Activated CD4-positive, CD25-positive, alpha-beta regulatory T cell treated with anti-CD3 and anti-CD28 coated beads, Interleukin-2, amount 50 U/mL, for 72 hours (primary cell): ENCODE measurements at places on chromosomes 3 and 15.
A peak's percentile ranks its signal among the peaks of the same experiment; 100 is the strongest.

DNA sequence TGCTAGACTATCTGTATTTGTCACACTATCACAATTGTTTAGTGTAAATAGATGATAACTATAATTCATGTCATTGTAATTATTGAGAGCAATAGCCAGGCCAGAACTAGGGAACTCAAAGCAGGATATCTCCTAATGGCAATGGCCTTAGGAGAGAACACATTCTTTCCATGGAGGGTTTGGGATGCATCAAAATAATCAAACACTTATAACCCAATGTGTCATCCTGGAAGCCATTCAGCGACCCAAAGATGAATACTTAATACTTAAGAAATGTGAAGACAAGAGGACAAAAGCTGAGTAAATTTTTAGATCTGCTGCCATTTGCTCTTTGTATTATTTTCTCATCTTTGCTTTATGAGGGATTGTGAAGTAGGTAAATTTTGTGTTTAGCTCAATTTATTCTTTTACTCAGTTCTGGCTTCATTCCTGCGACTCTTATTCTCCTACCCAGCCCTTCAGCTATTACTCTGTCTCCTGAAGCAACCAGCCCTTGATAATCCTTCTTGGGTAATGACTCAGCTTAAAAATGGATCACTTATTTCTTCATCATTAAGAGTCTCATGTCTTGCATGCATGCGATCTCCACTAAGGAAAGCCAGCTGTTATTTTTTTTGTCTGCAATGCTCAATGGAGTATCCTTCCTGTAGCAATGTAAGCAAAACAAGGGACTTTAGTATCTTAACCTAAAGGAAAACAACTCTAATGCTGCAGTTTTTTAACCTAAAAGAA is 2.0 kb downstream of the OR4F15 start:
- DNase-seq = no peak

DNA sequence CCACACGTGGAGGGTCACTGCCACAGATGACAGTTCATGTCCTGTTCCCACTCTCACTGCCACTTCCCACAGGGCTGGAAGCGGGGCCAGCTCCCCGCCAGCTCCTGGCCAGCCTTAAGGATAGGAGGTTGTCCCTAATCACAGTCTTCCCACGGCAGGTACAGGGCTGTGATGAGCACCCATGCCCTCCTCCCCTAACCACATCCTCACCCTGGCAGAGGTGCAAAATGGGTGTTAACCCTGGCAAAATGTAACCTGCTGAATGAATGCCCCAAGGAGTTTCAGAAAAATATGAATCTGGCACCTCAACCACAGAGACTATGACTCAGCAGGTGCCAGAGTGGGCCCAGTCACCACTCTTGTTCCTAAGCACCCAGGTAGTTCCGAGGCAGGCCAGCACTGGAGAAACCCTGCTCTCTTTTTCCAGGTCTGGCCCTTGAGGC is 185.1 kb upstream of the TPM1 start:
- no peak for DNase-seq

DNA sequence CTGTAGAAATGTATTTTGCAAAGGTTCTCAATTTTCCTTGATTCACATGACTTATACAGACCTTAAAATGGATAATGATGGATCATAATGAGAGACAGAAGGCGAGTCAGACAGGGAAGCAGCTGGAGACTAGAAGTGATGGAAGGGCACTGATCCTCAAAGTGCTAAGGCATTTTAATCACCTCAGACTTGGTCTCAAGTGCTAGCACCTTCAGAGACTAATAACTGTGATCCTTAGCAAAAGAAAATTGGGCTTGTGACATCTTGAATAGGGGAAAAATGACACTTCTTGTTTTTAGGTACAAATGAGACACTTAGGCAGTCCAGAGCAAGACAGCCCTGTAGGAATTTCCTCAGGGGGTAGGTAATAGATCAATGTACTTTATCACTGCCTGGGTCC is 1011.7 kb downstream of the SQOR start:
- no peak for DNase-seq

DNA sequence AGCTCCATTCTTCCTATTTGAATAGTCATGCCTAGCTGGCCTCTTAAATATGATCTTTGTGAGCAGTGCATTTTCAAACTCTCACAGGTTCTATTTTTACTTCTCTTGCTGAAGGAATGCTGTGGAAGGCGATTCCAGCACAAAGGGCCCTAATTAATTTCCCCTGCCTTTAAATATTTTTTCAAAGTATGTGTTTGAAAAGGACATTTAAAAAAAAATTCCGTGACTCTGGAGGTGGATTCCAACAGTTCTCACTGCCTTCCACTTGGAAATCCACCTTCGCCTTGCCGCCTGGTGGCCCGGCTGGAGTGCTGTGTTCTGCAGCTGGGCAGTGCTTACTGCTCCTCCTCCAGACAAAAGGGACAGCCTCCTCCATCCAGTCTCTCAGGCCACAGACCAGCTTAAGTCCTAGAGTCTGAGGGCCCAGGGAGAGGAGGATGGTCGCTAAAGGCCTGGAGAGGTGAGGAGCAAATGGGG is 61.5 kb upstream of the CORO2B start:
- no peak for DNase-seq

DNA sequence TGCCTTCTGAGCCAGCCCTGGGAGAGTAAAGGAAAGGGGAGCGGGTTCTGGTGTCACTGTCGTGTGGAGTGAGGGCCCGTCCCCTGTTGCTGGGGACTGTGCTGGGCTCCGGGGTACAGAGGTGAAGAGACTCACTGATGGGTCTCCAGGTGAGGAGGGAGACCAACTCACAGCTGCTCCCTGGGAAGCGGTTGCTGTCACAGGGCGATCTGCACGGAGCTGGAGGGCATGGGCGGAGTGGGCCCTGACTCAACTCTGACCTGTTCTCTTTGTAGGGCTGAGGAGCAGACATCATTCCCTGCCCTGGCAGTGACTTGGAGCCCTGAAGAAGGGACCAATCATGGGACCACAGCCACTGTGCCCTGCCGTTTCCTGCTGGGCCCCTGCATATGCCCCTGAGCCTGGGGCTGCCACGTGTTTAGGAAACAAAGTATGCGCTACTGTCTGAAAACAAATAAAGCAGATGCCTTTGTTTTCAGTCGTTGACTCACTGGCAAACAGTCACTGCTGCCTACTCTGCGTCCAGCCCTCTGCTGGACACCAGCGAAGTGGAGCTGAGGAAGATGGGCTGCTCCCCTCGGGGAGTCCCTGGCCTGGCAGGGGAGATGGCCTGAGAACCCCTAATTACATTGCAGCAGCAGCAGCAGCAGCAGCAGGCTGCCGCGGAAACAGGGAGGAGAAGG is 22.9 kb upstream of the PLXNA1 start:
- DNase-seq = no peak

DNA sequence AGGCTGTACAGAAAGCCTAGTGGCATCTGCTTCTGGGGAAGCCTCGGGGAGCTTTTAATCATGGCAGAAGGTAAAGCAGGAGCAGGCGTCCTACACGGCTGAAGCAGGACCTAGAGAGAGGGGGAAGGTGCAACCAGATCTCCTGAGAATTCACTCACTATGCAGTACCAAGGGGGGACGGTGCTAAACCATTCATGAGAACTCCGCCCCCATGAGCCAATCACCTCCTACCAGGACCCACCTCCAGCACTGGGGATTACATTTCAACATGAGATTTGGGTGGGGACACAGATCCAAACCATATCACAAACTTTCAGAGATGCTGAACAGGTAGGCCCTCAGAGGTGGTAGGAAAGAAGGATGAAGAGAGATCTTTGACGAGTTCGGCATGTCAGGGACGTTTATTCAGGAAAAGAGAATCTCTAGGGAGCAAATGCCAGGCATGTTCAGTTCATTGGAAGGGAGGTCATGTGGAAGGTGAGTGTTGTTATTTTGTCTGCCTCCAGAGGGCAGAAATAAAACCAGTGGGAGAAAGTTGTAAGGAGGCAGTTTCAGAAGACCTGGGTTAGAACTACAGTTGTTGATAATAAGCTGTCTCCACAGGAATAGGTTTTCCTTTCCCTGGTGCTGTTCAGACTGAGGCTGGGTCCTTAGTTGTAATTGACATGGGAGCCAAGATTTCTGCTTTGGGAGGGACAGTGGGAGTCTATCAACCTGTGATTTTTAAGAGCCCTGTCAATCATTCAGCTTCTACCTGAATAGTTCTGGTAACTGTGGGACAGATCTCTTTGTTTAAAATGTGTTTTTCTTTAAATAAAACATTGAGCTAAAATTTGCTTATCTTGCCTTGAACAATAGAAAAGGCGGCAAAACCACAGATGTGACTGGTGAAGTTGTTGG is 4.3 kb upstream of the FNDC3B start:
- no peak for DNase-seq

GRCh38 chr15:45868109-45868691 is 233.4 kb downstream of the SQOR start:
- no peak for DNase-seq

DNA sequence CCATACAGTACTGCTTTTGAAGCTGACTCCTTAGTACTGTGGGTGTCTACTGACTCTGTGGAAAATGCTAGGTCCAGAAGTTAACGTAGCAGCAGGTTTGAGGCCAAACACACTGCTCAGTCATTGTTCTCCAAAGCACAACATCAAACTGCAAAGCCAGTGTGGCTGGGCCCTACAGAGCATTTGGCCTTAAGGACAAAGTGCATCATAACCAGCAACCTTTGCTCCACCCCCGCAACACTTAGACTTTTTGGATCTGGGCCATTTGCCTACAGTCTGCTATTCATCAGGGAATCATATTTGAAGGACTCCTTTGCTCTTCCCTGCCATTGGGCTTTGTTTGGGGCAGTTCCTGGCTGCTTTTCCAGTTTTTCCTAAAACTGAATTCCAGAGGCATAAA is 43.1 kb upstream of the ARL6 start:
- no peak for DNase-seq

- DNase-seq = no peak
Observed at GRCh38 chr15:41483519-41483918, 10.2 kb upstream of the ITPKA start.

GRCh38 chr3:10198761-10199649 is 34.3 kb downstream of the IRAK2 start:
- DNase-seq = peak; percentile 60

- DNase-seq = no peak
Observed at GRCh38 chr15:59587085-59587826, 24.3 kb upstream of the GCNT3 start.

- no peak for DNase-seq
Observed at GRCh38 chr3:134696155-134696554, 45.3 kb upstream of the KY start.

- DNase-seq = no peak
Observed at GRCh38 chr3:128052595-128053351, 536 bp downstream of the SEC61A1 start.

DNA sequence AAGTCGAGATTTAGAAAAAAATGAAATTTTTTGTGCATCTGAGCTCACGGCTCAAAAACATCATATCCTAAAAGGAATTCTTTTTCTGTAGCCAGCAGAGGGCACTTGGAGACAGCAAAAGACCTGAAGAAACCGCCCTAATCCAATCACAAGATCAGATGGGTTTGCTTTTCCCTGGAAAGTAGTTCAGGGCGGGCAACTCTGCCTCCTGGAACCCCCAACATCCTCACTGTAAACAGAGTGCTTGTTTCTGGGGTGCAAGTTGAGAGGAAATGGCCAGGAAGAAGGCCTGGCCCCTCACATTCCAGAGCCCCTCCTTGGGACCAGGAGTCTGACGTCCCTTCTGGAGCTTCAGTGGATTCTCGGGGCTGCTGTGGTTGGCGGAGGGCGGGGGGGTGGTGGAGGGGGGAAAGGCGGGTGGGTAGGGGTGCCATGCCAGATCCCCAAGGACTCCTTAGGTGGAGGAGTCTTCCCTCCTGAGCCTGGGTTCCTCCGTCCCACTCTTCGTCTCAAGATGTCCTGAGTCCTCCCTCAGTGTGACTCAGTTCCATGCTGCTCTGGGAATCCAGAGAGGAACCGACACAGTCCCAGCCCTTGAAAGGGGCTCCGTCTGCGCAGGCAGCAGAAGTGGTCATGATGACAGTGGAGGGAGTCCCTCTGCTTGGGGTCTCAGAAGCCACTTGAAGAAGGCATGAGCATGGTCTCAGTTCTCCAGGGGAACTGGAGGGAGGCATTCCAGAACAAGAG is 35.9 kb downstream of the CCK start:
- no peak for DNase-seq
